ENCODE measurements at places on chromosomes 1 and 21.

DNA sequence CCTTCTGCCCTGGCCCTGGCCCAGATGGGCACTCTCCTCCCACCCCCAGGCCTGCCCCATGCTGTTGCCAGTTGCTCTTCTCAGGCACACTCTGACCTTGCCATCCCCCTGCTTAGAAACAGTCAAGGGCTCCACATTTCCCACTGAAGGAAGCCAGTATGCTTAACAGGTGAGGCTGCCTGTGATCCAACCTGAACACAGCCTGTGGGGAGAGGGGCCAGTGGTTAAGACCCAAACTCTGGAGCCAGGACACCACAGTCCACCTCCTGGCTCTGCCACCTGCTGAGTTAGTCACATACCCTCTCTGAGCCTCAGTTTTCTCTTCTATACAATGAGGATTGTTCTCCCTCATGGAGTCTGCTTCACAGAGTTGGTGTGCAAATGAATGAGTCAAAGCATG lies 526.9 kb downstream of the MATN1 start:
- DNase-seq = no peak

DNA sequence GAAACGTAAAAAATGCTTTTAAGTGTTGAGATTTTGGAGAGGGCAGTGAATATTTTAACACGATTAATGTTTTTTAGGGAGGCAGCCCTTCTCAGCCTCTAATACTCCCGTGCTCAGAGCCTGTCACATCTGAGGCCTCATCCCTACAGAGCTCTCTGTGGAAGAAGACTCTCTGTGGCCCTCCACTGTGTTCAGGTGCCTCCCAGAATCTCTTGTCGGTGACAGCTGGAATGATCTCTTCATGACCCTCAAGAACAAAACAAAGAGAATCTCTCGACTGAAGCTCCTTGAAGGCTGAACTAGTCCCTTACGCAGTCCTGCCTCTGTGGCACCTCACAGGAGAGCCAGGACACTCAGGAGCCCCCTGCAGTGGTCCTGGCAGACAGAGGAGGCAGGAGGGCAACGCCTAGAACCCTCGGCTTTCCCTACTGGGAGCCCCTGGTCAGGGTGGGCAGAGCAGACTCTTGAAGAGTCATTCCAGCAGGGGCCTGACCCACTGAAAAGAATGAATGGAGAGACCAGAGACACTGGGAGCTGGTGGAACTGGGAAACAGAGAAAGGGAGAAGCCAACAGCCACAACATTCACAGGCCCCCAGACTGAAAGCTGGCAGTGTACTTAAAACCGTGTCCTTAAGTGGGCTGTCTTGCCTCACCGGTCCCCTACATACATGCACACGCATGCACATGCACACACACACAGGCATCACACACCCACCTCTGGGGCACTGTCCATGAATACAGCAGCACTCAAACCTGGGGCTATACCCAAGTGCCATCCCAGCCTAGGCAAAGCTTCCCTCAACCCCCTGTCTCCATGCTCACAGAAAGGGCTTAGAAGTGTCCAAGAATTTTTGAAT lies 67.5 kb upstream of the ANGPTL1 start:
- DNase-seq = no peak

DNA sequence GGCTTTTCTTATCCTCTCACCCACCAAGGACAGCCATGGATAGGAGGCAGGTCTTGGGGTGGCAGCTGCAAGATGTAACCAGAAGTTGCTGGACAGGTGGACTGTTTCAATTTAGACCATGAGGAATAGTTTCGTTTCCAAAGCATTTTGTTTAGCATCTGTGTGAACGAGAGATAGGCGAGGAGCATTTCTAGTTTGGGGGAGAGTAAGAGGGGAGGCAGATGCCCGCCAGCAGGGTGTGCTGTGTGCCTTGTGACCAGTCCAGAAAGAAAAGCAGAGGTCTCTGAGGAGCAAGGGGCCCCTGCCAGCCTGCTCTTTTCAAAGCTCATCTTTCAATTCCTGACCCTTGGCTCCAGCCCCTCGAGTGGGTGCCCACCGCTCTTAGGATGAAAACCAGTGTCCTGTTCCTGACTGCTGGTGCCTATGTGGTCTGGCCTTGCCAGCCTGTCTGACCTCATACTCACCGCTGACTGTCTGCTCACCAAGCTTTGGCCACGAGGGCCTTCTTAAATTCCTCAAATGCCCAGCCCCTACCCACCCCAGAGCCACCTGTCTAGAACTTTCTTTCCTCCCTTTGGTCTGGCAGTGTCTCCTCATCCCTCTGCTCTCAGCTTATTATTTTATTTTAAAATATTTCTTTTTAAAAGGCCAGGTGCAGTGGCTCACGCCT lies 8.5 kb downstream of the SERINC2 start:
- DNase-seq = no peak

DNA sequence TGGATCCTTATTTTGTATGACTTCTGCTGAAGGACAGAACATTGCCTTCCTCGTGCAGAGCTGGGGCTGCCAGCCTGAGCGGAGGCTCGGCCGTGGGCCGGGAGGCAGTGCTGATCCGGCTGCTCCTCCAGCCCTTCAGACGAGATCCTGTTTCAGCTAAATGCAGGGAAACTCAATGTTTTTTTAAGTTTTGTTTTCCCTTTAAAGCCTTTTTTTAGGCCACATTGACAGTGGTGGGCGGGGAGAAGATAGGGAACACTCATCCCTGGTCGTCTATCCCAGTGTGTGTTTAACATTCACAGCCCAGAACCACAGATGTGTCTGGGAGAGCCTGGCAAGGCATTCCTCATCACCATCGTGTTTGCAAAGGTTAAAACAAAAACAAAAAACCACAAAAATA lies 27.5 kb upstream of the KDM4A start:
- DNase-seq = no peak

- no peak for DNase-seq
These were observed 189.3 kb downstream of the PTPRU start for GRCh38 chr1:29425631-29426030.

DNA sequence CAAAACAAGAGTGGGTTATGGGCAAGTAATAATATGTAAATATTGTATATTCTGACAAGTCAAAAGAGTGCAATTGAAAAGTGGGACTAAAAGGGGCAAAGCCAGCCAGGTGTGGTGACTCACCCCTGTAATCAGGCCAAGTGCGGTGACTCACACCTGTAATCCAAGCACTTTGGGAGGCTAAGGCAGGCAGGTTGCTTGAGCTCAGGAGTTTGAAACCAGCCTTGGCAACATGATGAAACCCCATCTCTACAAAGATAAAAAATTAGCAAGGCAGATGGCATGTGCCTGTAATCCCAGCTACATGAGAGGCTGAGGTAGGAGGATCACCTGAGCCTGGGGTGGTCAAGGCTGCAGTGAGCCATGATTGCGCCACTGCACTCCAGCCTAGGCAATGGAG lies 304.0 kb downstream of the HHIPL2 start:
- DNase-seq = no peak

- no peak for DNase-seq
These were observed 3.3 kb downstream of the TMEM53 start for GRCh38 chr1:44670751-44671640.

GRCh38 chr1:192053531-192053971 lies 104.7 kb upstream of the RGS18 start:
- DNase-seq = peak; percentile 83

DNA sequence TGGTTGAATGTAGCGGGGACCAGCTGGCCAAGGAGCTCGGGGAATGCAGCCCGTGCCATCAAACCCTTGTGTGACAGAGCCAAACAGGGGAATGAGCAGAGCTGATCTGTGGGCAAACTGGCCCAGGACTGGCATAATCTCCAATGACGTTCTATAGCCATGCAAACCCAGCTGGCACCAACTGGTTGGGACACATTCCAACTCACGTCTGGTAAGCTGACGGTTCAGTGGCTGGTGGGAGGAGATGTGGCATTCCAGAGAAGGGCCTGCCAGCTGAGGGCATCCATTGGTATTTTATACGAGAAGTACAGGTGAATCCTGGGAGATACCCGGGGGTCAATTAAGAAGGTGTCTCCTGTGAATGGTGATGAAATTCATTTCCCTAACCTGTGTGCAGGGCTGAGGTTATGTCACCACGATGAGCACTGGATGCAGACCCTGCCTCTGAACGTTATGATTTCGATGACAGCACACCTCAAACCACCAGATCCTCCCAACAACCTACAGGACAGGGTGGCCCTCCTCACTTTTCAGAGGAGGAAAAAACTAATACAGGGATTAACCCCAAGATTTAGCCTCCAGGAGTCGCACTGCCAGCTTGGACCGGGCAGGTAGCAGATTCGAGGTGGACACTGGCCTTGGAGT lies 39.0 kb upstream of the RUNX3 start:
- no peak for DNase-seq

- DNase-seq = no peak
These were observed 16.2 kb downstream of the IFI44 start for GRCh38 chr1:78665809-78666208.

- no peak for DNase-seq
These were observed 128.3 kb upstream of the KCNE2 start for GRCh38 chr21:34235514-34235913.

DNA sequence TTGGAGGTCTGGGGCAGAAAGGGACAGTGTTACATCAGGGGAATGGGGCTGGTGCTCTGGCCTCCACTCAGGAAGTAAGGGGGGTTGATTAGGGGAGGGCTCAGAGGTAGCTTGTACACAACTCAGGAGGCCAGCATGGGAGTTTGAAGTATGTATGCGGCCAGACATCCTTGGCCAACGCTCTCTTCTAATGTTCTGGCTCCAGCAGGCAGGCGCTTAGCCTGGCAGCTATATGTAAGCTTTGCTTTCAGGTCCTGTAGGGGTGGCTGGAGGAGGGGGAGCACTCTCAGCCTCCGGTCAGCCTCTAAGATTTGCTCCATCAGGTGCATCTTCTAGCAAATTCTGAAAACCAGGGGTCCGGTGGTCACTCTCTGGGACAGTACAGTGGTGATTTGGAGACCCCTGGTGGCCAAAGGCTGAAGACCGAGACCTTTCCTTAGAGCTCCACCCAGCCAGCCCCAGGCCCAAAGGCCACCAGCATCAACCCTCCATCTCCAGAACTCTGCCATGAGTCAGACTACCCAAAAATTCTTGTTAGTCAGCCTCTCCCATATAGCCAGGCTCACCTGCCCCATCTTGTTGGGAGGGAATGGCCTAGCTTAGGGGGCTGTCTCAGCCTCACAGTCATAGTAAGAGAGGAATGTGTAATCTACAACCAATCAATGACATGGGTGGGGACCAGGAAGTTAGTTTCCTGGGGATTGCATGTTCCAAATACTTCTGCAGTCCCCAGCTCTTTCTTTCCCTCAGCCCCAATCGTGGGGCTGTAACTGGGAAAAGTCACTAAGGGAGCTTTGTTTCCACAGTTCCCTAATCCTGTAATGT lies 9.7 kb upstream of the COL8A2 start:
- peak; percentile 53 for DNase-seq

DNA sequence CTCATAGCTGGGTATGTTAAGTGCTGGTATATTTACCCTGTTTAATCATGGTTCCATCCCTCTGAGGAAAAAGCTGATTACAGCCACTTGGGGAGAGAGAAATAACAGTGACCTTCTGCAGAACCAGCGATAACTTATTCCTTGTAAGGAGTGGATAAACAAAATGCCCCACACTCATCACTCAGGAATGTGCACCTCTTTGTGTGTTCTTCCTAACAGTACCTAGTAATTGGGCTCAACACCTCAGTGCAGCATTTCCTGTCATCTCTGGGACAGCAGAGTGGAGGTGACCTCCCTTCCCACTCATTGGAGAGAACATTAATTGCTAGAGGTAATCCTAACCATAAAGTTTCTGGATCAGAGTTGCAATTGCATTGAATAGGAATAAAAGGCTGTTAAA lies 112.5 kb upstream of the F3 start:
- no peak for DNase-seq

GRCh38 chr1:245606157-245606725 lies 451.5 kb downstream of the KIF26B start:
- DNase-seq = no peak

DNA sequence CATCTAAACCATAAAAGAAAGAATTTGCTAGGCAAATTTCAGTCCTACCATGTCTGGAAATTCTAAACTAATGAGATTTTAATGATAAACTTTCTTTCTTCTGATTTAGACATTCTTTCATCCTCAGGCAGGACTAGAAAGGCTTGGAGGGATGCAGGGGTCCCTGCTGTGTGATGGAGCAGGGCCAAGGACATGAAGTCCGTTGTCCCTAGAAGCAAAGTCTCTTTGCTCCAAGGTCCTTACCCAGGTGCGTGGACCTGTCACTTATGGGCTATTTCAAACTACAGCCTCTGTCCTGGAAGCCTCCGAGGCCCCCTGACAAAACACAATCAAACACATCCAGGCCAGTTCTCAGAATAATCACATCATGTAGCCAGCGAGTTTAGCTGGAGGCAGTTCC lies 26.6 kb downstream of the URB1 start:
- no peak for DNase-seq

- no peak for DNase-seq
These were observed 3.8 kb upstream of the GRHL3 start for GRCh38 chr1:24315391-24315790.

GRCh38 chr1:147496571-147497210 lies 44.6 kb upstream of the BCL9 start:
- peak; percentile 49 for DNase-seq

DNA sequence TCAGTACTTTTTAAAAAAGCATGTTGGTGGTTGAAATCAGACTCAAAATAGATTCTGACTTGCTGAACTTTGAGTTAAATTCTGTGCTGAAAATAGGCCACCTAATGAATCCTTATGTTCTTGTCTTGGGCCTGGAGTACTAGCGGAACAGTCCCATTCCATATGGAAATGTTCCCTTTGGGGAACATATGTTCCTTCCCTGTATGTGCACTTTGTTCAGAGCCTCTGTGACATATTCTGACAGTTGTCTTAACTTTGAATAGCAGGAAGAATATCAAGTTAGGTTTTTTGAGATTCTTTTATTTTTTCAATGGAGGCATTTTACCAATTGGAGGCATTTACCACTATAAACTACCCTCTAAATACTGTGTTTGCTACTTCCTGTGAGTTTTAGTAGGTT lies 1667.8 kb downstream of the PLA2G4A start:
- no peak for DNase-seq

- no peak for DNase-seq
These were observed 845 bp upstream of the RGS5 start for GRCh38 chr1:163203561-163203960.

DNA sequence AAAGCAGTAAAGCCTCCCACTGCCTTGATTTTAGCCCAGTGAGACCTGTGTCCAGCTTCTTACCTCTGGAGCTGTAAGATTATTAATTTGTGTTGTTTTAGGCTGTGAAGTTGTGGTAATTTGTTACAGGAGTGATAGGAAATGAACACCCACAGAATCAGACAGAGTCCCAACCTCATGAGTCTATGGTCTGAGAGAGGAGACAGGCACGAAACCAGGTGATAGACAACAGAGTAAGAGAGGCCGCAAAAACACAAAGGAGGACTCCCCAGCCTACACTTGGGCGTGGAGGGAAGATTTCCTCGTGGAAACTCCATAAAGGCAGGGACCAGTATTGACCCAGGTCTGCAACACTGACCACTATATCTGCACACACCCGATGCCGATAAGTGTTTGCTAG lies 234.6 kb upstream of the JUN start:
- DNase-seq = no peak

- peak; percentile 69 for DNase-seq
These were observed 21.6 kb upstream of the GUCA2A start for GRCh38 chr1:42186152-42186551.
